ENCODE measurements at places on chromosomes 3 and 15.

DNA sequence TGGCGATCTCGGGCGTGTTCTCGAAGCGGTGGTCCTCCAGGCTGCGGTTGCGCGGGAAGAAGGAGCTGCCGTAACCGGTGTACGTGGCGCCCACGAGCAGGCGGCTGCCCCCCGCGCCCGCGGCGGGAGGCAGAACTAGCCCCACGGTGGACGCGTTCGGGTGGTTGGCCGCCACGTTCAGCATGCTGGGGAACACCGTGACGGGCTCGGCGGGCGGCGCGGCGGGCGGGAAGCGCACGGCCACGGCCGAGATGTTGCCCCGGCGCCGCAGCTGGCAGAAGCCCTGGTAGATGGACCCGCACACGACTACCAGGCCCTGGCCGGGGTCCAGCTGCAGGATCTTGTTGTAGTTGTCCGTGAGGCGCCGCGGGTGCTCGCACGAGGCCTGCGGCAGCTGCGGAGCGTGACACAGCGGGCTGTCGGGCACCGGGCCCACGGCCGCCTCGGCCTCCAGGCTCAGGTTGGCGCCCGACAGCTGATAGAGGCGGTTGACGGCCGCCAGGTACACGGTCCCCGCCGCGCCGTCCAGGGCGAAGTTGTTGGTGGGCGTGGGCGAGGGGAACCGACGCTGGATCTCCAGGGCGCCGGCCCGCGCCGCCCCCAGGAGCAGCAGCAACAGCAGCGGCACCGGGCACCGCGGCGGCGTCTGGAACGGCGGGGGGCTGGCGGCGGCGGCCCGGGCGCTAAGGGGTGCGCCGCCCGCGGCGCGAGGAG lies 397 bp downstream of the PLXND1 start:
- DNase-seq, result no peak

DNA sequence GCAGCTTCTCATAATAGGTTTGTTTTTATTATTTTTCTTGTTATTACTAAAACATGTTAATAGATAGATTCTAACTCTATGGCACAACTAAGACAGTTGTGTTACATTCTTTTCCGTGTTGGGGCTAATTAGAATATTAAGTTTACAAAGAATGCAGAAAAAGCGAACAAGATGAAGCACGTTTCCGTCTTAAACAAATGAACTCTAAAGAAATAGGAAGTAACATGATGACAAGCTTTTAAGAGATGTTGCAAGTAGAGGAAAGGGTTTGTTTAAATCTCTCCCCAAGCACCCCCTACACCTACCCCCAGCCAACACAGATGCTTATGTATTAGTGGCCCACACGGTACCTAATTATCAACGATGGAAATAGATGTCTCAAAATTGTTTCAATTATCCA lies 207.1 kb downstream of the TP63 start:
- no peak for DNase-seq

GRCh38 chr15:31498756-31499155 lies 172.1 kb downstream of the KLF13 start:
- DNase-seq, result no peak

- DNase-seq, result no peak
Observed at GRCh38 chr15:93017526-93017925, 71.5 kb downstream of the RGMA start.

DNA sequence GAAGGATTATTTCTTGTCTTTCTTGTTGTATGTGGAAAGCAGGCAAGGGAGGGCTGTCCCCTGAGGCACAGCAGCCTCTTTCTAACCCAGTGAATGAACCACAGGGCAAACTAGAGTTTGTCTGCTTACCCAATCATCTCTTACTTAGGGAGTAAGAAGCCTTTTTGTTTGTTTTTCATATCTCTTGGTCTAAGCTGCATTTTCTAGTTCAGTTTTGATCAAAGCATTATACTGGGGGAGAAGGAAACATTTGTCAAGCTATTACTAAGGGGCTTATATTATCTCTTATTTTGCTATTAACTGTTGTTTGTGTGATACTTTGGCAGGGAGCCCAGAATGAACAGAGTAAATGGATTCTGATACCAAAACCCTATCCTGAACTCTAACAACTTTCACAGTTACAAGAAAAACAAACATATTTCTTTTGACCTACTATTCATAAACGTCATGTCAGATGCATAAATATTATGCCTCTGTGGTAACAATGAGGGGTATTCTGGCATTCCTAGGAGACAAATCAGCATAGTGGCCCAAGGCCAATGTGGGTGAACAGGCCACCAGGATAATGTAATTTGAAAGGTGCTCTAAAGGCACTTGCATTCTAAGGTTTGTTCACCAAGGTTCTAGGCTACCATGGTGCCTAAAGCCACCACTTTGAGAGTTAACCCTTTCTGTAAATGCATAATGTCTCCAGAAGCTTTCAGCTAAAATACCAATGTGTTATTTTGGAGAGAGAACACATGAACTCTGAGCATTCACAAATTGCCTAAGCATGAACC lies 271.6 kb upstream of the ZPLD1 start:
- DNase-seq, result no peak

DNA sequence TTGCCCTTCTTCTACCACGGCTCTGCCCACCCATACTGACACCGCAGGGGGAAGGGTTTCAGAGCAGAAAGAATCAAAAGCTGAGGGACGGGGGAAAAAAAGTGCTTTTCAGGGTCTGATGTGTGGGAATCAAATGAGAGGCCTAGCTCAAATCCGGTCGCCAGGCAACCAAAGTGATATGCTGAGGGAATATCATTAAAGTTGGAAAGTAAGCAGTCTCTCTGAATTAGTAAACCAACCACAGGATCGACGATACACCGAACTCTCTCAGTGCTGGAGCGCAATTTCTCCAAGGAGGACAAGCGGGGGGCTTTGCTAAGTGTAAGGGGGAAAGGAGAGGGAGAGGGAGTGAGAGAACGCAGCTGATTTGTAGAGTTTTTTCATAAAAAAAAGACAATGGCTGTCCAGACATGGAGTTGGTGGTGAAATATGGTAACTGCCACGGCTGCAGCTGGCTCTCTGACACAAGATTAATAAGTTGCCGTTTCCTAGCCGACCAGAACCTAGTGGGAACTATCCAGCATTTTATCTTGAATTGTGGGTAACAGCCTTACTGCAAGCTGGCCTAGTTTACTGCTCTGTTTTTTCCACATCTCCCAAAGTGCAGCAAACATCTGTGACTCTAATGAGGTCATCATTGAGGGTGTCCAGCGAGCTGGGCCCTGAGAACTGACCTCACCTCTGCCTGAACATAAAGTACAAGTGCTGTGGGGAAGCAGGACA lies 530.2 kb downstream of the SOX2 start:
- DNase-seq, result no peak

GRCh38 chr15:98753726-98754656 lies 105.7 kb downstream of the IGF1R start:
- DNase-seq, result no peak

GRCh38 chr15:74179101-74179841 lies 5.8 kb downstream of the ISLR start:
- no peak for DNase-seq

- DNase-seq, result no peak
Observed at GRCh38 chr3:129017484-129017899, 16.4 kb downstream of the EFCC1 start.

DNA sequence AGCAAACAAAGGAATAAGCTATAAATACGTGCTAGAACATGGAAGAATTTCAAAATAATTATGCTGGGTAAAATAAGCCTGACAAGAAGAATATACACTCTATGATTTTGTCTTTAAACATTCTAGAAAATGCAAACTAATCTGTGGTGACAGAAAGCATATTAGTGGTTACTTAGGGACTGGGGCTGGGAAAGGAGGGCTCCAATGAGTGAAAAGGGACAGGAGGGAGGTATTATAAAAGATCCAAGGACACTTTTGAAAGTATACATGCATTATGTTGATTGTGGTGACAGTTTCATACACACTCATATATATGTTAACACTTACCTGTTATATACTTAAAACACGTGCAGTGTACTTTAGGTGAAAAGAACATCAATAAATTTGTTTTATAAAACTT lies 23.0 kb downstream of the MYH15 start:
- no peak for DNase-seq

GRCh38 chr3:39211332-39212130 lies 19.1 kb upstream of the XIRP1 start:
- DNase-seq, result no peak

DNA sequence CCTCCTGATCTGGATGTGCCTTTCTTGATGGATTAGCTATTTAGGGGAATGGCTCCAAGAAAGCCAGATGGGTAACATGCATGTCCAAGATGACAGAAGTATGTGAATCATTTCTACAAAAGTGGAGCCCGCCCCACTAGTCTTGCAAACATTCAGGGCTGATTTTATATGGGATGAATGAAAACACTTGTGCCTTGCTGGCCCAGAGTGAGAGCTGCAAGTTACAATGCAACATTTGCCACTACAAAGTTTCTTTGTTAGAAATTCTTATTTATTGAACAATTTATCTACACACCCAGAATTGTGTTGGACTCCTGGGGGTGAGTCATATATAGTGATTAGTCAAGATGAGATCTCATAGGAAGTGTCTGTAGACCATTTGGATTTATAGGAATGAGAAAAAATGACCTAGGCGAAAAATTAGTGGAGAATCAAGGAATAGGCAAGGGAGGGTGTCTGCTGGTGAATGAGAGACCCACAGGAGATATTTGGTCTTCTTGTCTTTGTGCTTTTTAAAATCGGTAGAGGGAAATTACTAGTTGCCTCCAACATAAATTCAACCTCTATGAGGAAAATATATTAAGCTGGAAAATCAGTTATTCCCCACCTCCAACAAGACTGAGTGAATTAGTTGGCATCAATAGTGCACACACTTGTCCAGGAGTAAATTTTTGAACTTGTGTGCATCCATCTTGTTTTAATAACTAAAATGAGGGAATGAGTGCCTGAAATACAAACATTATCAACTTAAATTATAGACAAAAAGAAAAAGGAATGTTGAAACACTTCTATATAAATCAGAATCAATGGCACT lies 53.5 kb upstream of the DCBLD2 start:
- no peak for DNase-seq

GRCh38 chr3:165462636-165463334 lies 266.6 kb upstream of the SLITRK3 start:
- peak; percentile 2 for DNase-seq

DNA sequence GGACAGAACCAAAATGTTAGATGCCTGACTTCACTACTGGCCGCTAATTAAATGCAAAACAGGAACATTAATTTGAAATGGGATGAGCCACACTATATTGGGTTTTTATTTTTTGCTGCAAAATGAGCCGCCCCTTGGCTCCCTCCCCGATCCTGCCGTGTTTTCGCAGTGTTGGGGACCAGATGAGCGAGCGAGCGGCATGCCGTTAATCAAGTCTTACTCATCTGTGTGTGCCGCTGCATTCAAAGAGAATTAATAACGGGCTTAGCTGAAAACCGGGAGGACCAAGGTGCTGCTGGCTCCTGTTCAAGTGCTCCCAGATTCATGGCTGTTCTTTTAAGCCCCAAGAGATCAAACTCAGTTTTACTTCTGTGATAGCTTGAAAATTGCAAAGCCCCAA lies 20.0 kb downstream of the TAFA4 start:
- no peak for DNase-seq

GRCh38 chr15:32885713-32886112 lies 167.9 kb downstream of the GREM1 start:
- no peak for DNase-seq

GRCh38 chr15:53808058-53808706 lies 48.7 kb upstream of the WDR72 start:
- peak; percentile 44 for DNase-seq

- no peak for DNase-seq
Observed at GRCh38 chr3:122067214-122067550, 12.0 kb downstream of the CD86 start.

GRCh38 chr3:76615719-76616118 lies 424.2 kb upstream of the ROBO2 start:
- DNase-seq, result no peak

All from cerebellum (tissue), 4 donors.